ENCODE measurements at places on chromosomes 1 and 21.

- DNase-seq: no peak
These were observed 18.4 kb upstream of the CDCA8 start for GRCh38 chr1:37673920-37674319.

DNA sequence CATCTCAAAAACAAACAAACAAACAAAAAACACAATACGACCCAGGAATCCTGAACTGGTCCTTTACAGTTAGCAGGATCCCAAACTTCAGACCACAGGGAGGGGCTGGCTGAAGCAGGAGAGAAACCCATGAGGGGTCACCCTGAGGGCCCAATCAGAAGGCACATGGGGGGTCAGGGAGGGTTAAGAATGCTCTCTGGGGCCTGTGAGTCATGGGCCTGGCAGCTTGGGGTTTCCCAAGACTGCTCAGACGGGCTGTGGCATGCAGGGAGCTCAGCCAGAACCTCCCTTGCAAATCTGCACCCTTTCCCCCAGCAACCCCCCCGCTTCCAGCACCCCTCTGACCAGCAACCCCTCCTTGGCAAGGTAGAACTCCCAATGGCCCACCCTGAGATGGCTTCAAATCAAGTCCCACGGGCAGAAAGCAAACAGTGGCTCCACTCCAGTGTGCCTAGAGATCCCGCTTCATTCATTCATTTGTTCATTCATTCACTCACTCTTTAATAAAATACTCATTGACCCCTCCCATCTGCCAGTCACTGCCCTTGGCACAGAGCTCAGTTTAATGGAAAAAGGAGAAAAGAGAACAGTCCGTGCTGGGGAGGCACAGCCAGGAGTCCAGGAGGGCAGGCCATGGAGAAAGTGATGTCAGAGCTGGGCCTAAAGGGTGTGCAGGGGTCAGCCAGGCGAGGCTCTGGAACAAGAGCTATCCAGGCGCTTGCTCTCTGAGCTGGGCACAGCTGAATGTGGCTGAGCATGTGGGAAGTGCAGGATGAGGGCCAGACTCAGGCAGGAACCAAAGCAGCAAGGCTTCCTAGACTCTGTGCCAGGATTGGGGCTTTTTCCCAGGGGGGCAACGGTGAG is 8.2 kb downstream of the UQCRHL start:
- no peak for DNase-seq

DNA sequence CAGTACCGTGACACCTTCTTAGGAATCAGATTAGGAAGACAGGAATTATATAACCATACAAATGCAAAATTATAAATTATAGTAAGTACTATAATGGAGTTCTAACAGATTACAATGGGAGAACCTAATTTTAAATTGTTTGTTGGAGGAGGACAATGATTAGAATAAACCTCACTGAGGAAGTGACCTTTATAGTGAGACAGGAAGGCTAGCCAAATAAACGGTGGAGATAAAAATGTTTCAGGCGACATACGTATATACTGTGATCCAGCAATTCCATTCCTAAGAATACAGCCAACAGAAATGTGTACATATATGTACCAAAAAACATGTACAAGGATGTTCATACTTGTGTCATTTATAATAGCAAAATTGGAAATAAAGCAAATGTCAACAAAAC is 15.2 kb downstream of the SYNJ1 start:
- no peak for DNase-seq

DNA sequence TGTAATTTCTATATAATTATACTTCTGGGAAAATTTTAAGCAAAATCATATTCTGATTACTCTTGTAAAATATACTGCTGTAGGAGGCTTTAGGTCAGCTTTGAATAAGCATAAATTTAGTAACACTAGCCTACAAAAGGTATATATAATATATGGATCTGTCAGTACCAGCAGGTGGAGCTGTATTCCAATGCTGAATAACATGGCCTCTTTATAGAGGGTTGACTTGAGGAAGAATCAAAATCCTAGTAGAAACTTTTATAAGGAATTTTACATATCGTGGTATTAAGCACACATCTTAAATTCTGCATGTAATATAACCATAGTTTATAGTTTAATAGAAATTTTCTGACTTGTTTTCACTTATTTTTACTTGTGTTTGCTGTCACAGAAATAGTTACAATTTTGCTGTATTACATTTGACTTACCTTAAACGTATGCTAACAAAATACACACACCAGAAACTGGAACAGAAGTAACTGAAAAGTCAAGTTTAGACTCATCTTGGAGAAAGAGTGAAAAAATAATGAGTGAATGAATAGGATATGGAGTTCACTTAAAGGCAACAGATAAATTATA is 79.3 kb downstream of the HMCN1 start:
- peak; percentile 72 for DNase-seq

GRCh38 chr1:43934101-43934985 is 742 bp downstream of the ARTN start:
- peak; percentile 74 for DNase-seq

DNA sequence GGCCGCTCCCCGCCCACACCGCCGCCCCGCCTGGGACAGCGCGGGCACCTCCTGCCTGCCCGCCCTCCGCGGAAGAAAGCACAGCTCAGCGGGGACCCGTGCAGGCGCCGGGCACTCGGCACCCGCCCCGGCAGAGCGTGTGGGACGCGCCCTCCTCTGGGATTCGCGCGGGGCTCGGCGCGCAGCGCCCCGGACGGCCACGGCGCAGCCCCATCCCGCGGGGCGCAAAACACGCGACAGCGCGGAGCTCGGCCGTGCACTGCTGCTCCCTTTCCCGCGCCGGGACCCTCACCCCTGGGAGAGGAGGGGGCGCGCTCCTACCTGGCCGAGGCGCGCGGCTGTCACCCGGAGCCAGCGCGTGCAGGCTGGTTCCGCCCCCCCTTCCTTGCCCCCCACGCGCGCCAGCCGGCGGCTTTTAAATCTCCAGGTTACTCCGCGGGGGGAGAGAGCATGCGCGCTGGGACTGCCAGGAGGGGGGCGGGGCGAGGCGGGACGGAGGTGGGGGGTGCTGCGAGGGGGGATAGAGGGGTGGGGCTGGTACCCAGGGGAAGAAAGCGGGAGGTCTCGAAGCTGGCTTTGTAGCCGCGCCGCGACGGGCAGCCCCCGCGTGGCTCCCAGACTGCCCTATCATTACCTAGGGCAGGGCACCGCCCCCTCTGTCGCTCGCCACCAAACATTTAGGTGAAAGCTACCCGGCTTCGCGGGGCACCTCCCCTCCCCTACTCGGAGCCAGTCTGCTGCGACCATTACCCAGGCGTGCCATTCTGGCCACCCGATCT is at the start of gene SLC45A3:
TSS of gene SLC45A3 (minus strand) at position 437 of the 779 bp plus-strand sequence. CDS start 15,853 bp downstream, outside the sequence.
- peak; percentile 57 for DNase-seq

- no peak for DNase-seq
These were observed 10.2 kb downstream of the CD55 start for GRCh38 chr1:207331354-207332313.

DNA sequence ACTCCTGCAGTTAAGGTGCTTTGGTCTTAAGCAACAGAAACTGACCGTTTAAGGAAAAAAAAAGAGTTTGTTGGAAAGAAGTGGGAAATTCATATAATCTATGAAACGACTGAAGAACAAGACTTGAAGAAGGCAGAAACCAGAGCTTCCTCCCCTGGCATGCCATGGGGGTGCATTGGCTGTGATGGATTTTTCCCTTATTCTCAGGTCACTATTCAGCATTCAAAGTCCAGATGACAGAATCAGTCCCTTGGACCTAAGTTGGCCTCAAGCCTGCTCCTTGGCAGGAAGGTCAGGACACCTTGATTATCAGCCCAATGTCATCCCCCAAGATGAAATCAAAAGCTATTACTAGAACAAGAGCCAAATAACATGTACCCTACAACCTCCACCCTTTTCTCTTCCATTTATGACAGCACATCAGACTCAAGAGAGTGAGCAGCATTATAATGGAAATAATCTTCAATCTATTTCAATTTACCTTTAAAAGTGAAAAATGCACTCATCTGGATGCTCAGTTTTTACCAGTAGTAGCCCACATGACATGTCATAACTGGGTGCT is 15.8 kb upstream of the TMEM9 start:
- DNase-seq: no peak

- no peak for DNase-seq
These were observed 221.6 kb upstream of the POU3F1 start for GRCh38 chr1:38268226-38268625.

DNA sequence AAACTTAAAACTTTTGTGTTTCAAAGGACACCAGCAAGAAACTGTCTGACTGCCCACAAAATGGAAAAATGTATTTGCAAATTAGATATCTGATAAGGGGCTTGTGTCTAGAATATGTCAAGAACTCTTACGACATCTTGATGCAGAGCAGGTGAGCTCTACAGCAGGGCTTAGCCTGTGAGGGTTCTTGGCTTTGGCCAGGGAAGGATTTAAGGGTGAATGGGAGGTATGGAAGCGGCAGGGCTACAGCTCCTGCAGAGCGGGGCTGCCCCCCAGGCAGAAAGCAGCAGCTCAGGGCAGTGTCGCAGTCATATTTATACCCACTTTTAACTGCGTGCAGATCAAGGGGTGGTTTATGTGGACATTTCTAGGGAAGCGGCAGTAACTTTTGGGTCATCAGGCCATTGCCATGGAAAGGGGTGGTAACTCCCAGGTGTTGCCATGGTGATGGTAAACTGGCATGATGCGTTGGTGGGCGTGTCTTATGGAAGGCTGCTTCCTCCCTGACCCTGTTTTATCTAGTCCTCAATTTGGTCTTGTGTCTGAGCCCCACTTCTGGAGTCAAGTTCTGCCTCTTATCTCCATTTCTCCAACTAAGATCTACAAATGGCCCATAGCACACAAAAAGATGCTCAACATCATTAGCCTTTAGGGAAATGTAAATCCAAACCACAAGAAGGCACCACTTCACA is 23.2 kb downstream of the MORN1 start:
- no peak for DNase-seq

GRCh38 chr21:39441502-39442475 is 3.8 kb downstream of the LCA5L start:
- DNase-seq: peak; percentile 52

- no peak for DNase-seq
These were observed at the start of gene NR5A2 for GRCh38 chr1:200027264-200027823. Gene NR5A2, plus strand, starts transcription at chr1:200027710. Its CDS starts 138 bp downstream, at chr1:200027848.

DNA sequence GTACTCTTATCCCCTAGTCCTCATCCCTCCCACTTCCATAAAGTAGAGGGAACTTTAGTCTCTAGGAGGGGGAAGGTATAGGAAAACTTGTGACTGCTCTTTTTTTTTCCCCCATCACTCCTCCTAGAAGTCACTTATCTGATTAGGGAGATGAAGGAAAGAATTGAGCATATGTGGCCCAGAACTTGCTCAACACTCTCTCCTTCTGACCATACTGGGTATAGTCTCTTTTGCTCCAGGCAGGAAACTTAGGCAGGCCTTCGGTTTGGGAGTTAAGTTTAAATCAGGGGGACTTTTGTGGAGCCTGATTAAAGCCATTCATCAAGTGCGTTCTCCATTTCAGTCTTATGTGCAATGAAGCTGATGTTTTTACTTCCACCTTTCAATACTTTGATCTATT is 5.8 kb downstream of the UBE2U start:
- DNase-seq: no peak

GRCh38 chr1:182357913-182358312 is 33.7 kb downstream of the GLUL start:
- DNase-seq: peak; percentile 98

GRCh38 chr1:182459949-182460348 is 10.0 kb downstream of the RGSL1 start:
- no peak for DNase-seq

DNA sequence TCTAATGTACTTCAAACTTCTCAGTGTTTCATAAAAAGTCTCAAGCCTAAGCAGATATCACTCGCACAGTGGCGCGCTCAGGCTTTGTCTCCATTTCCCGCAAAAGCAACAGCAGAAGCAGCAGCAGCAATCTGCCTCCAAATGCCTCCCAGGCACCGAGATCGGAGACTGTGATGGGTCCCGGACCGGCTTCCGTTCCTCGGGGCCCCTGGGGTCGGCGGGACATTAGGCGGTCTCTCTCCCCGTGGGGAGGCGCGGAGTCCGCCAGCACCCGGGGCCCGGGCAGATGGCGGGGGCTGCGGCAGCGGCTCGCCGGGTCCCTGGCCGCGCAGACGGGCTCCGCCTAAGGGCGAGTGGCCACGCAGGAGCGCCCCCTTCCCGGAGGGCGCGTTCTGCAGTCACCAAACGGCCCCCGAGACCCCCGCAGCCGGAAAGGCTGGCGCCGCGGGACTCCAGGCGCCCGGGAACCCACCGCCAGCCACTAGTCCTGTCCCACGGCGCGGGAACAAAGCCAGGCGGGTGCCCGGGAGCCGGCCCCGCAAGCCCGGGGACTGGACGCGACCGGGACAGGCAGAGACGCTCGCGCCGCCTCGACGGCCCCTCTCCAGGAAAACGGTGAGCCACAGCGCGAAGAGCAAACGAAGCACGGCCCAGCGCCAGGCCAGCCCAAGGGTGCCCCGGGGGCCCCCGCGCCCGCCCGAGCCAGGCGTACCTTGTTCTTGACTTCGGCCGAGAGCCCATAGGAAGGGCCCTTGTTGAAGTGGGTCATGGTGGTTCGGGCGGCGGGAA is 590 bp downstream of the CNN3 start:
- peak; percentile 46 for DNase-seq

DNA sequence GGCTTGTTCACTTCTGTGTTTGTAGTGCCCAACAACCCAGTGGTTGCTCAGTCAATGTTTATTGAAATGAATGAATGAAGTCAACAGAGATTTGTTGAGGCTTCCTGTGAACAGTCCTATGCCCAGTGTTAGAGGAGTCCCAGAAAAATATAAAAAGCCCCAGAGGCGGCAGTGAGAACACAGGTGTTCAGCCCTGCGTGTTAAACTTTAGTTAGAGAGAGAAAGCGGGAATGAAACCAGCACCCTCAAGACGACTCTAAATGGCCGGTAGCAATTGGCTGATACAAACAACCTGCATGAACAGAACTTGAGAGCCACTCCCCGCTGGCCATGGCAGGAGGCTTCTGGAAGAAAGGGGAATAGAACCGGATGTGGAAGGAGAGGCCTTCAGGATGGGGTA is 22.6 kb downstream of the TMEM51 start:
- DNase-seq: no peak

DNA sequence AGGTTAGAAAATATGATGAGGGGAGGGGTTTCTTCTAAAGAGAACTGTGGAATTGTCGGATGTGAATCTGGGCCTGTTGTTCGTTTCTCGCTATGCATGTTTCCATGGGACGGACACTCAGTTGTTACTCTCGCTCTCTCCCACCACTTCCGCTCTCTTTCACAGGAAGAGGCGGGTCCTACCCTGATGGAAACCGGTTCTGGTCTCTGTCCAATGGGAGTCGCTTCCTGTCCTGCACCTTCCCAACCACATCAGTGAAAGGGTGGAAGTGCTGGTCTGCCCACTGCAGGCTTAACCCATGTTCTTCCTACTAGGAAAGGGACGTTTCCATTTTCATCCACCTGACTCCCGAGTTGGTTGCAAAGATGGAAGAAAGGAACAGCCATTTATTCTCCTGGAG is 119.4 kb downstream of the KCNJ15 start:
- DNase-seq: no peak

All from NCI-H2171 treated with DMSO at 0.1 percent for 48 hours (cell line).